ENCODE measurements at places on chromosomes 1 and 21.

DNA sequence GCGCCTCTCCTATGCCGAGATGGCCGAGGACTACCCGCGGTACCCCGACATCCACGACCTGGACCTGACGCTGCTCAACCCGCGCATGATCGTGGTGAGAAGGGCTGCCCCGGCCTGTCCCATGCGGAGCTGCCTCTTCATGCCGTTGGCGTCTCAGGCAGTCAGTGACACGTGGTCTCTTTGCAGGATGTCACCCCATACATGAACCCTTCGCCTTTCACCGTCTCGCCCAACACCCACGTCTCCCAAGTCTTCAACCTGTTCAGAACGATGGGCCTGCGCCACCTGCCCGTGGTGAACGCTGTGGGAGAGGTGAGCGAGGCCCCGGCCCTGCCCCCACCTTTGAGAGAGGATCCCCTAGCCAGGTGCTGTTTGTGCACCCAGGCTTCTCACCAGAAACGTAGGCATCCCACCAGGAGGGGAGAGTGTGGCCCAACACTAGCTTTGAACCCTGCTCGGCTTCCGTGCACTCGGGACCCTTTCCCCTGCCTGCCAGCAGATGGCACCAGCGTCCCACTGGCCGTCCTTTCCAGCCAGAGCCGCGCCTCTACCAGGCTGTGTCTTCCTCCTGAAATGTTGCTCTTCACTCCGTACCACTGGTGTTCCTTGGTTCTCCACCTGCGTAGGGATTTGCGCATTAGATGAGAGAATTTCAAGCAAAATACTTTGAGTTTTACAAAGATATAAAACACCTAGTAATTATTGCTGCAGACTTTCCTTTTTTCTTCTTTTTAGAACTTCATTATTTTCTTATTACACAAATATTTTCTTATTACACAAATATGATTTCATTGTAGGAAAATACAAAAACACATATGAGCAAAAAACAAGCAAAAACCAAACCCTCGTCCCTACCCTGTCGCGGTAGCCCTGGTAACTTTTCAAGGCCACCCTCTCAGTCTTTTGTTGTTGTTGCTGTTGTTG, 9.0 kb downstream of the NPPA start:
- peak; percentile 78 for DNase-seq

GRCh38 chr1:15412843-15413242, 3.2 kb downstream of the EFHD2 start:
- peak; percentile 93 for DNase-seq

DNA sequence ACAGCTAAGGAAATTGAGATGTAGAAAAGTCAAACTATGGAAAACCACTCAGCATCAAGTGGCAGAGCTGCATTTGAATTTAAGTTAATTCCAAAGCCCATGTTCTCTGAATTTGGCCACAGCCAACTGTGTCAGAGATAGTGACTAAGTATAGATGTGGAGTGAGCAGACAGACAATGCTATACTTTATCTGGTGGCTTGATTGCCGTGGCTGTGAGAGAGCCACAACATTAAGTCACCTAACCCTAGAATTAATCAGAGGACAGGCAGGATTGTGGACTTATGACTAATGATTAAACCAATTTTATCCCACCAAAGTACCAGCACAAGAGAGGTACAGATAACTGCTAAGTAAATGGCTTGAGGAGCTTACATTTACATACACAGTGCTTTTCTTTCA, 209.8 kb downstream of the TPR start:
- DNase-seq: no peak

GRCh38 chr1:153081736-153082135, 10.3 kb upstream of the SPRR2B start:
- no peak for DNase-seq

DNA sequence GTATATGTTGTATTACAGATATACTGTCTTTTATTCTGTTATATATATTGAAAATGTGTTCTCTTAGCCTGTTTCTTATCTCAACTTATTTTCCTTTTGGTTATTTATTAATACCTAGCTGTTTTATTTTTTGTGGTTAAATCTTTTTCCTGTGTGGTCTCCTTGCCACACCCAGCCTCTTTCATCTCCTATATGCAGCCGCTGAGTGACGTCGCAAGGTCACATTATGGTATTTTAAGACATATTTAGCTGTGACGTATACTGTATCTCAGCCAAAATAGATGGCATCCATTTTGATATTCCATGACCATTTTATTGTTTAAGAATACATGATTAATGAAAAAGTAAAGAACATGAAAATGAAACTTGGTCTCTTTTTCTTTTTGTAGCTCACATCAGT, 29.1 kb downstream of the CENPF start:
- no peak for DNase-seq

DNA sequence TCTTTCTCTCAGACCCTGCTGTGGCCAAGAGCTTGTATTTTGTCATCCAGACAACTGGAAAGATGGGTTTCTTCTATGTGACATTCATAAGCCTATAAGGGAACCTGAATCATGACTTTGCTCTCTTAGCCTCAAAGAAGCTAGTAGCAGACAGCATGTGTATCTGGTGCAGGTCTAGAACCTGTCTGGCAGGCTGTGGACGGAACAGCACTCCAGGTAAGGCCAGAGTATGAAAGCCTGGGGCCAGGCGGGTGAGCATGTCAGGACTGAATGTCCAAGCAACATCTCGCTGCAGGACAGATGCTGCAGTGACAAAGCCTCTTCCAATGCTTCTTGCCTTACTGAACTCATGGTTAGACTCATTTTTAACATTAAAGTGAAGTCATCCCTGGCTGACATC, 32.8 kb downstream of the AKNAD1 start:
- no peak for DNase-seq

- DNase-seq: no peak
Measured at GRCh38 chr1:22470227-22470626, 18.6 kb downstream of the ZBTB40 start.

DNA sequence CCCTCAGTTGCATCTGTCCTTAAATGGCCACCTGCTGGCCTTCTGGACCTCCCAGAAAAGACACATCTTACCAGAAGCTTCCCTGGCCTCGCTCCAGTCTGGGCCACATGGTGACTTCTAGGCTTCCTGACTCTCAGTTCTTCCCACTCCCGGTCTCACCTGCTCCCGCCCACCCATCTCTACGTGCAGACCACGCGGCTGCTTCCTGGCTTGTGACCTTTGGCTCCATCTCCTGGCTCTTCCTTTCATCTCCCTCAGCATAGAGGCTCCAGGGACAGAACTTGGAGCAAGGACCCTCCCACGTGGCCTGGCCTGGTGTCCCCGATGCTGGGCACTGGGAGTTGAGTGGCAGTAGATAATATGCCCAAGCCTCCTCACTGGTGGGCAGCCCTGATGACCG, 124.9 kb upstream of the IRF2BP2 start:
- DNase-seq: no peak

- DNase-seq: no peak
Measured at GRCh38 chr1:230069796-230070195, 2.8 kb downstream of the GALNT2 start.

GRCh38 chr1:227069490-227069889, 129.4 kb downstream of the COQ8A start:
- DNase-seq: no peak

- no peak for DNase-seq
Measured at GRCh38 chr1:22786719-22787489, 76.3 kb downstream of the EPHB2 start.

- DNase-seq: peak; percentile 98
Measured at GRCh38 chr1:26472901-26473845, 933 bp downstream of the HMGN2 start.

Data from posterior cingulate gyrus (tissue), 11 donors.